GM23338 (cell line): ENCODE measurements at places on chromosomes 5 and 9.

GRCh38 chr9:110623462-110624025 lies 44.0 kb upstream of the SVEP1 start:
- DNase-seq: peak; percentile 79

- DNase-seq: no peak
Observed at GRCh38 chr9:87716141-87716540, 9.8 kb upstream of the CTSL start.

DNA sequence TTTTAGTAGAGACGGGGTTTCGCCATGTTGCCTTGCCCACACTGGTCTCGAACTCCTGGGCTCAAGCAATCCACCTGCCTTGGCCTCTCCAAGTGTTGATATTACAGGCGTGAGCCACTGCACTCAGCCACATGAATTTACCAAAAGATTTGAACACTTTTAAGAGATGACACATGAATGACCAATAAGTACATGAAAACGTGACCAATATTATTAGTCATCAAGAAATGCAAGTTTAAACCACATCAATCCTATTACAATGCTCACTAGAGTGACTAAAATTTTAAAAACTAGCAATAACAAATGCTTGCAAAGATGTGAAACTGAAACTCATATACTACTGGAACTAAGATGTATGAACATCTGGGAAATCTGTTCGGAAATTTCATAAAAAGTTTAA lies 54.3 kb downstream of the NR6A1 start:
- DNase-seq: no peak

DNA sequence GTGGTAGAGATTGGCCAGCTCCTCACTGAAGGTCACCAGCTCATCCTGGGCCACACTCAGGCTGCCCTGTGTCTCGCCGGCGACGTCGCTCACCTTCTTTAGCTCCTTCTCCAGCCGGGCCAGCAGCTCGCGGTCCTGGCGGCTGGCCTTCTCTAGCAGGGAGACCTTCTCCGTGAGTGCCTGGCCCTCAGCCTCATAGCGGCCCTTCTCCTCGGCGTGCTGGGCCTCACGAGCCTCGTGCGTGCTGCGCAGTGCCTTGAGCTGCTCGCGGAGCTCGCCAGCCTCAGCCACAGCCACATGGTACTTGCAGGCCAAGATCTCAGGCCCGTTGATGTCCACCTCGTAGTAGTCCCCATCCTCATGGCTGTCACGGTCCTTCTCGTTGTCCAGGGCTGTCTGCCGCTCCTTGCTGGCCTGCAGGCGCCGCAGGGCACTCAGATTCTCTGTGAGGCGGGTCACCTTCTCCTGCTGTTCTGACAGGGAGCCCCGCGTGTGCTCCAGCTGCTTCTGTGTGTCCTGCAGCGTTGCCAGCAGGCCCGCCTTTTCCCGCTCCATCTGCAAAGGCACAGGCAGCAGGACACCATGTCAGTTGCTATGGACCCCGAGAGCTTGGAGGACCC lies 45.5 kb downstream of the BICD2 start:
- DNase-seq: no peak

DNA sequence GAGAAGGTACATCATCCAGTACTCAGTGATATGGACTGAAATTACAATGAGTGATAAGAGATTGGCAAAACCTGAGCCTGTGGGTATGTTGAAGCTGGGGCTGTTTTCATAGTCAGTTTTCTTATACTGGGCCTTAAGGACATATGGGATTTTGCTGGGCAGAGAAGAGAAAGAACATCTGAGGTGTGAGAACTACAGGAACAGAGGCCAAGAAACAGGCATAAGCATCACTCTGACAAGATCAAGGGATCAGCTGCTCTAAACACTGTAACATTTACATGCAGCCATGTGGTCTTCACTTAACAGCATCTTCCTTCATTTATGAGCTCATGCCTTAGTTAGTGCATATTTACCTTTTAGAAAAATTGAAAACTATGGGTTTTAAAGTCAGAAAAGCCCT lies 220.0 kb downstream of the TRIM36 start:
- no peak for DNase-seq

DNA sequence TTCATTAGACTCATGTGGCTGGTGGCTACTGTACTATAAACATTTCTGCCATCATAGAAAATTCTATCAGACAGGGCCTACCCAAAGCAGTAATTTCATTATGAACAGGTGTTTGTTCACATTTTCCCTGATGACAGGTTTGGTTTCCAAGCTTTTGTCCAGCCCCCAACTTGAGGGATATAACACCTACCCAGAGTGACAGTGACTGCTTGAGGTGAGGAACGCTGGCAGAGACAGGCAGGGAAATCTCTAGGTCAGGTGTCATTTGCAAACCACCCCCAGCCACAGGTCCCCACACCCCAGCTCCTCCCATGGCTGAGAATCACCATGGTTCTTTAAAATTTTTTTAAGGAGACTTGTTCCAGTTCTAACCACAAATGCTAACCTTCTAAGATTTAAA lies 25.5 kb downstream of the GOLM1 start:
- DNase-seq: no peak

- no peak for DNase-seq
Observed at GRCh38 chr5:107092695-107093094, 578.0 kb downstream of the EFNA5 start.

- DNase-seq: no peak
Observed at GRCh38 chr9:108673386-108673785, 182.4 kb downstream of the ACTL7B start.

DNA sequence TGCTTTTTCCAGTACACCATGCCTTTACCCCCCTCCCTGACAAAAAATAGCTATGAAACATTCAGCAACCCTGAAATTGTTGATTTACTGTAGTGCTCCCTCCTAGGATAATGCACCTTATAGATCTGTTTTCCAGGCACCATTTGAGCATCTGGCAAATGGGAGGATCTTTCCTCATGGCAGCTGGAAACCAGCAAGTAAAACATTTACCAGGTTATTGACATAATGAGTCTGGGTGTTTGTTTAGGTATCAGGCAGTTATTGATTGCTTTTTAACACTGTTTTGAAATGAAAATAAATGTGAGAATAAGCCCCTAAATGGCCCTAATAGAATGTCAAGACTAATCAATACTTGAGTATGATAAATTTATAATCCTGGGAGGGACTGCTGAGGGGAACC lies 57.3 kb upstream of the KLF4 start:
- no peak for DNase-seq

GRCh38 chr5:43815497-43815896 lies 212.5 kb downstream of the NNT start:
- no peak for DNase-seq

DNA sequence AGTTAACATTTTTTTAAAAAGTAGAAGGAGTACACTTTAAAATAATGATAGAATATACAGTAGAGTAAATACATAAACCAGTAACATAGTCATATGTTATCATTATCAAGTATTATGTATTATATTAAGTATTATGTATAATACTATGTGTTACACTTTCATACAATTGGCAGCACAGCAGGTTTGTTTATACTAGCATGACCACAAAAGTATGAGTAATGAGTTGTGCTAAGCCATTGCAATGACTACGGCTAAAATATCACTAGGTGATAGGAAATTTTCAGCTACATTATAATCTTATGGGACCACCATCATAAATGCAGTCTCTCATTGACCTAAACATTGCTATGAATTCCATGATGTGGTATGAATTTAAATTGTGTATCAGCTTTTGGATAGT lies 506.0 kb downstream of the HTR1A start:
- DNase-seq: no peak

- DNase-seq: no peak
Observed at GRCh38 chr9:108681851-108682590, 173.8 kb downstream of the ACTL7B start.

- DNase-seq: no peak
Observed at GRCh38 chr9:85339338-85339737, 402.4 kb downstream of the AGTPBP1 start.

- no peak for DNase-seq
Observed at GRCh38 chr5:111507276-111507675, 5.1 kb downstream of the STARD4 start.

GRCh38 chr5:16571016-16571415 lies 45.8 kb downstream of the RETREG1 start:
- DNase-seq: no peak

DNA sequence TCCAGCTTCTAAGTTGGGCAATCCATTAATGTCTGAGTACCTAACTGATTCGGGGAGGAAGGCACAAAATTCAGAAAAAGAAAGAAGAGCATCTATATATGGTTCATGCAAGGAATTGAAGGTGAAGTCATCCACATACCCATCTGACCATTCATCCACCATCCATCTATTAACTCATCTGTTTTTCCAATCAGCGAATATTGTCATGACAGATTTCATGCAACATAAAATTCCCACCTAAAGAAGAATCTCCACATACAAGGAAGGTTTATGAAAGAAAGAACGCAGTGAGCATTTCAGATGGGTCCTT lies 164.7 kb downstream of the GRIA1 start:
- no peak for DNase-seq

- no peak for DNase-seq
Observed at GRCh38 chr9:99029083-99029645, 75.7 kb upstream of the TGFBR1 start.

DNA sequence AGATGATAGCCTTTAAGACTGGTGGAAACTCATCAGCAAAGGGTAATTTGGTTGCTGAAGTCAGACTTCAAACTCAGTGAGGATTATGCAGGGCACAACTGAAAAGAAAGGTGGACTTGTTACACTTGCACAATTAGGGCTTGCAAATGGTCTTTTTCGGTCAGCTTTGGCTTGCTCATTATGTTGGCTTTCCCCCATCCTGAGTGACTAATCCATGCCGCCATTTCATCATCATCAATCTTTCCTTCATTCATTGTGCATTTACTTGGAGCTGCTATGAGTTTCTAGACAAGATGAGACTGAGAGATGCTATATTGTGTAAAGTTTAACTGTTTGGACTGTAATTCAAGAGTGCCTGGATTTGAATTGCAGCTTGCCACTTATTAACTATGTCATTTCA lies 134.8 kb upstream of the PPP1R2B start:
- DNase-seq: no peak

DNA sequence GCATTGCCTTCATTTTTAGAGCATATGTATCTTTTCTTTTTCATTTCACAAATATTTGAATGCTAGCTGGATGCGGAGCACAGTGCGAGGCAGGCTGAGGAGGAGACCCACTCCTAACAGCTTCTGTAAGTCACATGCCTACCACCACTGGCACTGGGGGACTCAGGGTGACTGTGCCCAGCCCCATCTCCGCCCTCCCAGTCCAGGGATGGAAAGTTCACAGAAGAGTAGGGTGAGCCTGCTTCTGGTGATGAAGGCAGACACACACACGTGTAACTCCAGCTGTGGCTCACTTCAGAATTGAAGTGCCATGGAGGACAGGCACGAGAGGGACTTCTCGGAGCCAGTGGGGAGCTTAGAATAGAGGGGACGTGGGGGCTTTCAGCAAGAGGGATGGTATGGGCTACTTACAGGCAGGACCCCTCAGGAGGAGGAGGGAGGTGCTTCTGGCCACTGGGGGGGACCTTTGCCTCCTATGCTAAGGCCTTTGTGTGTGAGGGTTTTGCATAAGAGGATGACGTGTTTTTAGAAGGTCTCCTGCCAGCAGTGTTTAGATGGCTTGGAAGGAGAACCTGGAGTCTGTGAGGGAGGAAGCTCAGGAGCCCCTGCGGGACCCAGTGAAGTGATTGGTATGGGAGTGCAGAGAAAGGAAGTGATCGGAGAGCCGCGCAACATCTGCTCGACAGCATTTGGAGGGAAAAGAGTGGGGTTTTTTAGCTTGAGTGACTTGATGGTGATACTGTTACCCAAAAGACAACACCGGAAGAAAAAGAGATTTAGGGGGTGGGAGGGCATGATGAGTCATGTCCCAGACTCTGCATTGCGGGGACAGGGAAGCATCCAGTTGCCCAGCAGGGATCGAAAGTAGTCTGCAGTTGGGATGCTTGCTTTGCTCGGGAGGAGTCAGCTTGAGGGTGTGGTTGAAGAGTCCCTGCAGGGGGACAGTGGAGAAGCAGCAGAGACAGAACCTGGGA lies 163.5 kb upstream of the OTULINL start:
- no peak for DNase-seq

GRCh38 chr5:178115136-178115813 lies 1.9 kb downstream of the N4BP3 start:
- DNase-seq: peak; percentile 87

- DNase-seq: no peak
Observed at GRCh38 chr9:89755821-89756220, 151.0 kb downstream of the GADD45G start.

DNA sequence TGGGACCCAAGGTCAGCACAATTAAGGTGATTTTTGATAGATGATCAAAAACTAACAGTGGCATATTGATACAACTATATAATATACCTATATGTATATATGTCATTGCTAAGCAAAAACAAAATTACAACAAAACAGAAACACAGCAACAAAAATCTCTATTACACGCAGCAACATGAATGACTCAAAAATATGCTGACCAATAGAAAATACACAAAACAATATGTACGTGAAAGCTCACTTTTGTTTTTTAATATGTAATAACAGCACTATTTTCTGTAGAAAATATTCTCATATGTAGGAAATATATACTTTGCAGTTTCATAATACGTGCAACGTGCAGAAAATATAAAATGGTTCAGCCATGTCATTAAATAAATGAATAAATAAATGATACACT lies 1985.7 kb upstream of the CDH9 start:
- no peak for DNase-seq

- peak; percentile 8 for DNase-seq
Observed at GRCh38 chr5:136819526-136820302, 454.4 kb upstream of the TRPC7 start.

GRCh38 chr5:178193251-178193809 lies 6.2 kb upstream of the GMCL2 start:
- DNase-seq: no peak

- no peak for DNase-seq
Observed at GRCh38 chr9:89440548-89440947, 57.4 kb downstream of the SEMA4D start.

- DNase-seq: no peak
Observed at GRCh38 chr9:82363682-82364081, 375.1 kb downstream of the SPATA31D1 start.

DNA sequence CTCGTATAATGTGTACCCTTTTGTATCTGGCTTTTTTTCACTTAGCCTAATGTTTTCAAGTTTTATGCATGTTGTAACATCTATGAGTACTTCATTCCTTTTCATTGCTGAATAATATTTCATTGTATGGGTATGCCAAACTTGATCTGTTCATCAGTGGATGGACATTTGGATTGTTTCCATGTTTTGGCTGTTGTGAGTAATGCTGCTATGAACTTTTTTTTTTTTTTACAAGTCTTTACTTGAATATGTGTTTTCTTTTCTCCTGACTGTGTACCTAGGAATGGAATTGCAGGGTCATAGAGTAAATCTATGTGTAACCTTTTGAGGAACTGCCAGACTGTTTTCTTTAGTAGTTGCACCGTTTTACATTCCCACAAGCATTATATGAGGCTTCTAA lies 52.4 kb downstream of the MTREX start:
- no peak for DNase-seq

- no peak for DNase-seq
Observed at GRCh38 chr9:135724186-135724787, 22.3 kb downstream of the KCNT1 start.

- no peak for DNase-seq
Observed at GRCh38 chr9:95696701-95697100, 178.8 kb upstream of the ERCC6L2 start.

GRCh38 chr5:83547161-83547560 lies 75.6 kb downstream of the VCAN start:
- DNase-seq: no peak
